Stimulated activated CD8-positive, alpha-beta memory T cell treated with anti-CD3 and anti-CD28 coated beads, Interleukin-4, amount 100 ng/mL, for 1 hour (primary cell): ENCODE measurements at places on chromosomes 3 and 15.
A peak's percentile ranks its signal among the peaks of the same experiment; 100 is the strongest.

- DNase-seq: no peak
These were observed 296.5 kb downstream of the ZIC1 start for GRCh38 chr3:147705651-147706051.

- DNase-seq: no peak
These were observed 523.4 kb downstream of the CADM2 start for GRCh38 chr3:85482213-85482490.

GRCh38 chr3:60281970-60282369 lies 969.3 kb downstream of the FHIT start:
- DNase-seq: no peak

- no peak for DNase-seq
These were observed 375.6 kb upstream of the TPRG1 start for GRCh38 chr3:188796122-188796631.

DNA sequence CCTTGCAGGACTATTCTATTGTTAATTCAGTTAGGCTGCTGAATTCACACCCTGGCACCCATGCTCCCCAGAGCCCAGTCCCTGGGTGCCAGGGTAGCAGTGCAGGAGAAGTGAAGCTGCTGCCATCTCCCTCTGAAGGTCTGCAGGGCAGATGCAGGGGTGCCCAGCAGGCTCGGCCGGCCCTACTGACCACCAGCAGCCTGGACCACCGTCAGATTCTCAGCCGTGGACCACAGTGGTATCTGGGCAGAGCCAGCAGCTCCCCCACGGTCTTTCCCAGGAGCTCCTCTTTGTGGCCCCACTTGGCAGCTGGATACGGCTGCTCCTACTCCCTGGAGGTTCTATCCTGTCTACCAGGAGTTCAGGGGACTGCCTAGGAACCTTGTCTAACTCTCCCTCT lies 46.8 kb downstream of the ALDH1L1 start:
- no peak for DNase-seq

GRCh38 chr3:171607452-171607851 lies 147.2 kb upstream of the TNIK start:
- no peak for DNase-seq

- no peak for DNase-seq
These were observed 3.1 kb downstream of the ATP2B2 start for GRCh38 chr3:10502185-10502880.

DNA sequence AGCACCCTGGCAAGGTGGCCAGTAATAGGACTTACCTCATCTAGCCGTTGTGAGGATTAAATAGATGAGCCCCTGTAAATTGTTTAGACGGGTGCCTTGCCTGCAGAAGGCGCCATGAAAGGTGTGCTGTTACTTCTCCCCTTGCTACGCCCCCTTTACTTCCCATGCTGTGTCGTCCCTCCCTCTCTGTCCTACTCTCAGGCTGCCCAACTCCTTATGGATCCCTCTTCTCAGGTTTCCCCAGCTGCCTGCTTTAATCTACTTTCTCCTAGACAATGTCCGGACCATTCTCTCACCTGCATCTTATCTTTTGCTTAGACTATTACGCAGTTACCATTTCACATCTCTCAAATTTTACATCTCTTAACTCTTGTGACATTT lies 1.7 kb upstream of the FBXW12 start:
- no peak for DNase-seq

DNA sequence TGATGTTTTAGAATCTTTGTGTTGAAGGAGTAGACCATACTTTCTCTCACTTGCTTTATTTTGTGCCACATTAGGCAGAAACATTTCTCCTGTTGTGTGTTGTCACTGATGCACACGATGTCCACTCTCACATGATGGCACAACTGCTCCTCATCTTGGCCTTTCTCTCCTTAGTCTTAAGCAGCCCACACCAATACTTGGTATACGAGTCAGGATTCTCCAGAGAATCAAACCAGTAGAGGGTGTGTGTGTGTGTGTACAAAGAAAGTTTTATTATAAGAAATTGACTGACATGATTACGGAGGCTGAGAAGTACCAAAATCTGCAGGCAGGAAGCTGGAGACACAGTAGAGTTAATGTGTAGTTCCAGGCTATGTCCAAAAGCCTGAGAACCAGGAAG lies 187.1 kb downstream of the ALCAM start:
- DNase-seq: no peak

DNA sequence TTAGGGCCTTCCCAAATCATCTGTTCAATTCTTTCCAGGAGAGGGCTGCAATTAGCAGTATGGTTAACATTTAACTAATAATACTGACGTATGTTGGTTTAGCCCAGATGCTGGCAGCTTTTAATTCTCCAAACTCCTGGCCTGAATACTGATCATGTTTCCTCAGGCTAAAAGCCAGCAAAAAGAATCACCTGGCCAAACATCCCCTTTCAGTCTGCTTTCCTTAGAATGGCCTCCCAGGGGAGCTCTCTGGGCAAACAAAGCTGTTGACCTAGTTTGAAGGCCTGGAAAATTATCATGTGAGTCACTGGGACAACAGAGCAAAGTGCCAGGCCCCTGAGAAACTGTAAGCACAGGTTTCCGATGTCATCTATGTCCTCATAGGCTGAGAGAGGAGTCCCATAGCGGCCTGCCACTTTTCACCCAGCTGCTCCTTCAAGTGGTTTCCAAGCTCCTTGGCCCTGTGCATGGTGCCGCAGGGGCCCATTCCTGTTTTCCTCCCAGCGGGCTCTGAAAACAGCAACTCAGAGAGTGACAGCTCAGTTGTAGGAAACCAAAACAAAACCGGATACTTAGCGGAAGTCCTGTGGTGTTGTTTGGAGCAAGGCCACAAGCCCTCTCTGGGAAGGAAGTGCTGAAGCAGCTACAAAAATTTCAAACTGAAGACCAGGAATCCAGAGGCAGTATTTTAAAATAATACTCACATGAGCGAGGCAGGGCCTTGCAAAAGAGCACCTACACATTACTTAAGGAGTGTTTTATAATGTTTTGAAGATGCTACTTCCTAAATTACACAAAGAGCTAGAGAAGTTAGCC lies 36.5 kb upstream of the RAB11A start:
- DNase-seq: peak; percentile 14

- no peak for DNase-seq
These were observed 20.0 kb upstream of the TRIM71 start for GRCh38 chr3:32797776-32798175.

DNA sequence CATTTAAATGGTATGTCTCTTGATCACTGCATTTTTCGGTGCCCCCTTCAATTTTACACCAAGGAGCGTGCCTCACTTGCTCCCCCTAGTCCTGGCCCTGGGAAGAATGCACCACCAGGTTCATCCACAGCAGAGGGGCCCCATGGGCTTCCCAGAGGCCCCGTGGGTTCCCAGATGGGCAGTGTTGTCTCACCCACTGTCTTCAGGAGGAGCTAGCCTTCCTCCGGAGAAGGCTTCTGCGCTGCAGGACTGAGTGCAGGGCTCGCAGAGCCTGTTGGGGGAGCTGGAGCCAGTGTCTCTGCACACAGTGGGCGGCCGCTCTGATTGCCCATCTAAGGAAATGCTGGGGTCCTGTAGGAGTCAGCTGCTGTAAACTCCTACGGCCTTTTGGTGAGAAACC lies 45.9 kb downstream of the POLR2M start:
- DNase-seq: no peak

DNA sequence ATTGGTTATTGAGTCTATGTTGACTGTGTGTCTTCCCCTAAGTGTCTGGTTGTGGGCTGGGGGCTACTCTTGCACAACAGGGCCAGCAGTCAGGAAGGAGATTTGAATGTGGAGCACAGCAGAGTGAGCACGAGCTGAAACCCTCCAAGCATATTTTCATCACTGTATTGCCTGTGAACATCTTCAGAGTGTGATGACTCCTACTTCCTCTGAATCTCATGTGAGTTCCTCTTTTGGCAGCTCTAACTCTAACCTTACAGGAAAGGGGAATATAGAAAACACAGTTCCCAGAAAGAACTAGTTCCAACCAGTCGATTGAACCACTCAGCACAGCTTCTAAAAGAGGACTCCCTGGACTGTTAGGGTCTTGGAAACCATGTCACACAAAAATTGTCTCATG lies 211.6 kb downstream of the RAP2B start:
- no peak for DNase-seq

GRCh38 chr3:136920904-136921611 lies 36.7 kb upstream of the IL20RB start:
- DNase-seq: no peak

DNA sequence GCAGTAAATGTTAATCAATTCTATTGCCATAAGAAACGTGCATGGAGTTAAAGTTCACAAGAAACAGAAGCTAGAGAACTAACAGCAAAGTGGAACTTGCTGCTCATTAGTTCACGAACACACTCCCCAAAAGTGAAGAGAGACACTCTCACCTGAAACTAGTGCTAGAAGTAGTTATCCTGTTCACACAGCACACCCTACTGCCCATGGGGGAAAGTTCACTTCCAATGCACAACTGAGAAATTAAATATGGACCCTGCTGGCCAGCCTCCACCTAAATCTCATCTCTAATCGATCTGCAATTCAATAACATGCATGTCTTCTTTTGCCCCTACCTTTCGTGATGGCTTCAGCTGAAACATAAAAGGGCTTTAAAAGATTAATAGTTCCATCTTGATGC lies 39.4 kb upstream of the FRMD4B start:
- DNase-seq: no peak

- DNase-seq: no peak
These were observed 31.2 kb downstream of the CASR start for GRCh38 chr3:122214711-122215110.

DNA sequence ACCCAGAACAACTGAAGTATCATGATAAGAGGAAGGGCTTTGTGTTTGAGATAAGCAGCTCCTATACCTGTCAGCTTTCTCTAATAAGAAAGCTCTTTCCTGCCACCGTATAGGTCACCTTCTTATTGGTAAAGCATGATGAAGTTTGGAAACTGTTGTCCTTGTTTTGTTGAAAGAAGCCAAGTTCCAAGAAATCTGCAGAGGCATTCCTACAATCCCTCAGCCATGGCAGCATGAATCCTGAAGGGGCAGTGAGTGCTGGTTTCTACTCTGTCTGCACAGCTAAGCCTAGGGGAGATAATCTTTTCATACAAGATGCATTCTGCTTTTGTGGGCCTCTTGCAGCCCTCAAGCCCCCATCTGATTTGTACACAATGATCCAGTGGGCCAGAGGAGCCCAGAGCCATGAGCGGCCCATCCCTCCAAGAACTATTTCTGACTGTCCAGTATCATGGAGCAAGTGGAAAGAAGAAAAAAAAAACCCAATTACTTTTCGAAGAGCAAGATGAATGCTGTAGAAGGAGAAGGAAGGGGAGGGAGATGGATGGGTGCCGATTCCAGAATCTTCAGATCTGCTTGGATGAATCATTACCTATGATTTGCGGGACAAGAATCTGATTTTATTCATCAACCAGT lies 1.9 kb upstream of the THBS1 start:
- no peak for DNase-seq

DNA sequence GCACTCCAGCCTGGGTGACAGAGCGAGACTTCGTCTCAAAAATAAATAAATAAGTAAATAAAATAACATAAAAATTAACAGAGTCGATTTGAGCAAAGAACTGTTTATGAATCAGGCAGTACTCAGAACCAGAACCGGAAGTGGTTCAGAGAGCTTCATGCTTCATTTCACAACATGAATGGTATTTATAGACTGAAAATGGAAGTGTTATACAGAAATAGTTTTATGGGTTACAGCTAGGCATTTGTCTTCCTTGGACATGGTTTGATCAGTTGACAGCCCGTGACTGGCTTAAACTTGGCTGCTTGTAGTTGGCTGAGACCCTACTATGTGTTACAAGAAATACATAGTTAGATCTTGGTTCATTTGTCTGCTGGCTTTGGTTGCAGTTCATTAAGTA lies 216.0 kb upstream of the MCTP2 start:
- DNase-seq: no peak

- no peak for DNase-seq
These were observed 7.3 kb upstream of the HRH1 start for GRCh38 chr3:11146773-11147660.
